ENCODE measurements at places on chromosomes 6 and 20. TPM values are rescaled to one million over a fixed set of nuclear protein-coding genes. Genes with fewer than 3 reads are reported as not detected.

Gene KCNK15
- 1.0 TPM for total RNA-seq

GRCh38 chr6:123636782-123637181 is at the start of gene TRDN:
Gene TRDN (minus strand): TSS chr6:123636950. CDS start chr6:123636775, 175 bp downstream.
- DNase-seq: no peak

DNA sequence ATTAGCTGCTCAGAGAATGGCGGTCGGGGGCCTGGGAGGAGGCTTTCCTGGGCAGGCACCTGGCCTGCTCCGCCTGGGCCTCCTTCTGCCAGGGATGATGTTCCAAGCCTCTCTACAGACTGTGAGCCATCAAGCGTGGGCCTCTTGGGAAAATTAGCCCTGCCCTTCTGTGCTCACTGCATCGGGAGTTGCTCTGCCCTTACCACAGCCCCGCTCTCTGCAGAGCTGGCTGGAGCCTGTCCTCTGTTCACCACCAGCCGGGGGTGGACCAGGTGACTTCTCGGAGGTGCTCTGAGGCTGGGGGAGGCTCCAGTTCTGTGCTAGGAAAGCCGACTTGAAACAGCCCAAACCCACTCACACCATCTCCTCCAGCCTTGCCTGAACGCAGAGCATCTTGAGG is 24.2 kb downstream of the MDGA1 start:
- no peak for DNase-seq

DNA sequence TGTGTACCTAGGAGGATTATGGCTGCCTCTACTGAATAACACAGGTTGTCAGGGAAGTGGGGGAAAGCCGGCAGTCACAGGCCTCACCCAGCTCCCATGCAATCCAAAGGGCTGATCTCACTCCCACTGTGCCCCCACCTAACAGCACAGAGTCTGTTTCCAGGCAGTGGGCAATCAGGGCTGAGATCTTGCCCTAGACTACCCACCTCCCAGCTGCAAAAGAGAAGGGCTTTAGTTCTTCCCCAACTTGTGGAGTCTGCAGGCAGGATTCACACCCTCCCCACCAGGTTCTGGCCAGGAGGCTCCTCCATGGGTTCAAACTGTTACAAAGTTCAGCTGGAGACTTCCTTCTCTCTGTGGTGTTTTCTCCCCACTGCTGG is 66.0 kb upstream of the OLIG3 start:
- no peak for DNase-seq

GRCh38 chr6:124055963-124056362 is 252.3 kb downstream of the NKAIN2 start:
- DNase-seq: no peak

- no peak for DNase-seq
Observed at GRCh38 chr6:54873599-54873998, 27.0 kb downstream of the FAM83B start.

DNA sequence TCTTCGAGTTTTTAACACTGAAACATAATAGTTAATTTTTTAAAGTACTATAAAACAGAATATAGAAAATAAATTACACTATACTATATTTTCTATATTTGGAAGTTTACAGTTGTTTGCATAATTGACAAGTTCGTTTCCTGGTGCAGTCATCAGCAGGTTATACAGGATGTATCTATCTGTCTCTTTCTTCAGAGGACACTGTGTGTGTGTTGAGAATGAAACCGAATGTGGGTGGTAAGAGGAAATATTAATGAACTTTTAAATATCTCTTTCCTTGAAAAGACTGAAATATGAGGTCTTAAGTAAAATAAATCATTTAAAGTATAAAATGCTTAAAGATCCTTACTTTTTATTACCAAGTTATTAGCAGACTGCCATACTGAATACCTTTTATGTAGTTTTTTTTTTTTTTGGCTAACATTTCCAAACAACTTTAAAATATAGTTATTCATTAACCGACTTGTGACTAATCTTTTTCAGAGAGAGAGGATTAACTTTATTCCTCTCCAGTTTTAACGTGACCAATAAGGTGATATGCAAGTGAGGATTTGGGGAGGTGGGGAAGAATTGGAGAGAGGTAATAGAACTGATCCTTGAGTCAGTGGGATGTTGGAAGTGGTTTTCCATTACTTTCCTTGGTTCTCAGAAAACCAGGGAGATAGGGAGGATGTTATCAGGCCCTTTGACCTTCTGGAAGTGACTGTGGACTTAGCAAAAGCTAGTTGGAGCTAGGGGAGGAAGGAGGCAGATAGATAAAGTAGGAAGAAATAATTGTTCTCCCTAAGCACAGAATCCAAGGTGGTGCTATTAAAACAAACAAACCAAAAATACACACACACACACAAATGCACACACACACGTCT is 380.0 kb upstream of the FLRT3 start:
- DNase-seq: no peak

GRCh38 chr20:48957533-48957932 is 36.0 kb downstream of the ARFGEF2 start:
- DNase-seq: no peak

DNA sequence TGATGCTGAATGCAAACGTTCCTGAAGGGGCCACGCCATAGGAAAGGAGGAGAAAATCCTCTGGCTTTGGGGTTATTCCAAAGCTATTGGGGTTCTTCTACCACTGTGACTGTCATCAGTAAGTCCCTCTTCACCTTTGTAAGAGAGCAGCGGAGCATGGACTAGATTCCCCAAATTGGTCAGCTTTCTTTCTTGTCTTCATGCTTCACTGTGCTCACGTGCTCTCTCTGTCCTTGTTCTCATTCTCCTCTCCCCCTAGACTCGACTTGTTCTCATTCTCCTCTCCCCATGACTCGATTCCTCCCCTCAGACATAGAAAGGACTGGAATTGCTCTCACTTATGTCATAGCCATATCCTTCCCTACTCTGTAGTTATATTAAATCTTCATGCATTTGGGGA is 54.8 kb upstream of the ADGRG6 start:
- DNase-seq: no peak

DNA sequence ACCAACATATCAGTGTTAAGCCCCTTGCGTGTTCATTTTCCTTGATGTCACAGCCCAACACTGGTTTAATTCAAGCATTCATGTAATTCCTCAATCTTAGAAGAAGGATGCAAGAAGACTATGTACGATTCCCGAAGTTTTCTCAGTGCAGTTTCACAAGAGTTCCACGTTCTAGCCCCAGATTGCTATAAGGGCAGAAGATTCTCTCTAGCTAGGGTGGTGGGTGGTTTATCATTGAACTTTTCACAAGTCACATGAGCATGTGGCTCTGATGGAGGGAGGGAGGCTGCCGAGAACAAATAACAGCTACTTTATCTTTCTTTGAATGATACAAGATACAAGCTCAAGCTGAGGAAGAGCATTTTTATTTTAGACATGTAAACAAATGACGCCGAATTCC is 71.9 kb upstream of the NHSL1 start:
- DNase-seq: no peak

All from activated naive CD4-positive, alpha-beta T cell treated with anti-CD3 and anti-CD28 coated beads for 36 hours (primary cell).